ENCODE measurements at places on chromosomes 1 and 21.

DNA sequence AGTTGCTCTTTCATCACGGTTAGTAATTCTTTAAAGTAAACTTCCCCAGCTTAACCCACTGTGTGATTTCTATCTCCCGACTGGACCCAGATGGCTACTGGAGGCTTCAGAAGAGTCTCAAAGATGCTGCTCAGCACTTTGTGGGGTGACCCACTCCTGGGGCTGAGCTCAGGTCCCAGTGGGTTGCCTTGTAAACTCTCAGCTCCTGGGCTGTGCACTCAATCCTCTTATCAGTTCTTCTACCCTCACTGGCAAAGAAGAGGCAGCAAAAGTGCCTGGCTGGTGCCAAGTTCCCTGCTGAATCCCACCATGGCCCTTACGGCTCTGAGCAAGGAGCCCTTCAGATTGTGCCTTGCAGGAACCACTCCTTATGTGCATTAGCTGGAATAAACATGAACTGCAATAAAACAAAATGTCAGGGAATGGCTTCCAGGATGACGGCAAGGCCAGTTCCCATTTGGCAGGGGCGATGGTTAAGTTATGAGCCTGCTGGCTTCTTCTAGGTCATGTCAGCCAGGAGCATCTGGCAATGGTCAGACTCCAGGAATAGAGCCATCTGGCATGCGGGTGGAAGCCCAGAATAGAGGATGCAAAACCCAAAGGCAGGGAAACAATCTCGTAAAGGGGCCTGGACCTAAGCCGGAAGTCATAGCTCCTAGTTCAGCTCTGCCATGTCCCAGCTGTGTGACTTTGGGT, 6.8 kb downstream of the MYOC start:
- peak; percentile 57 for DNase-seq

DNA sequence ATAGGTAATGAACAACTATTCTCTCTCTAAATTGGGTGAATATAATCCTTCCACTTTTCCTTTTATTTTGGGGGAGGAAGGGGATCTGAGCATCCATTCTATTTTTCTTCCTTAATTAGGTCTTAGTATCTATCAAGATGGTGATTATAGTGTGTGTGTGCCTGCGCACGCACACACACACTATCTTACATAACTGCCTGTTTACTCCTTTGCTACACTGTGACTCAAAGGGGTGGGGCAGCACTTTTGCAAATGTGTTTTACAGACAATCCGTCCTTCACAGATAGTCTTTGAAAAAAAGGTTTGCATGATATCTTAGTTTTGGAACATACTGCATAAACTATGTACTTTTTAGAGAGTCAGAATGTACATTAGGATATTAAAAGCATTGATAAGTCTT, 191.5 kb downstream of the SDCCAG8 start:
- no peak for DNase-seq

- no peak for DNase-seq
Observed at GRCh38 chr1:109479311-109479710, 4.4 kb upstream of the ATXN7L2 start.

GRCh38 chr1:227556288-227556687, 7.1 kb upstream of the ZNF678 start:
- DNase-seq: no peak

- no peak for DNase-seq
Observed at GRCh38 chr1:63753591-63753990, 20.2 kb upstream of the ROR1 start.

GRCh38 chr1:53334312-53334711, 6.4 kb upstream of the LRP8 start:
- no peak for DNase-seq

DNA sequence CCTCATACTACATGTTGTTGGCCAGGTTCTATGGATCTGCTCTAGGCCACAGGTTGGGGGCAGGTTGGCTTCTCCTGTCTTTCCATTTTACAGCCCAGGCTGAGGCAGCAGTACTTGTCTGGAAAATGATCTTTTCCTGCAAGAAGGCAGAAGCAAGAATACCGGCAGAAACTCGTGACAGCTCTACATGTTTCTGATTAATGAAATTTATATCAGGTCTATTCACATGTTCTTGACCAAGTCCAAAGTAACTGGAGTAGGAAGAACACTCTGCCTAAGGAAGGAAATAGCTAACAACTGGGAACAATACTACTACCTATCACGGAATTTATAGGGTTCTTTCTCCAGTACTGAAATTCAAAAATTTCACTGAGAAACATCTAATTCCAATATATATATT, 98.3 kb downstream of the PLPPR5 start:
- DNase-seq: no peak

DNA sequence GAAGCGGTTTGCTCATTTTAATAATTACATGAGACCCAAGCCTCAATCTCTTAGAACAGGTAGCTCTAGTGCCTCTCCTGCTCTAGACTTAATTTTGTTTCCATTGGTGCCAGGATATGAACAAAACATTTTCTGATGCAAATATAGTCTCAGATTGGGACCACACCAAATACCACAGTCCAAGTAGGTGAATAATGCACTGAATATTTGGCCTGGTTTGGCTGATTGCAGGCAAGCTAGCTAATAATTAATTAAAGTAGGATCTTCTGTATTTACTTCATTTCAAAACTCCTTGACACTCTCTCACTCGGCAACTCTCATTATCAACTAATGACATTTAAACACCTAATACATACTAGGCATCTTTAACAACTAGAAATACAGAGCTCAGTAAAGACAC, 219.6 kb downstream of the LTN1 start:
- no peak for DNase-seq

DNA sequence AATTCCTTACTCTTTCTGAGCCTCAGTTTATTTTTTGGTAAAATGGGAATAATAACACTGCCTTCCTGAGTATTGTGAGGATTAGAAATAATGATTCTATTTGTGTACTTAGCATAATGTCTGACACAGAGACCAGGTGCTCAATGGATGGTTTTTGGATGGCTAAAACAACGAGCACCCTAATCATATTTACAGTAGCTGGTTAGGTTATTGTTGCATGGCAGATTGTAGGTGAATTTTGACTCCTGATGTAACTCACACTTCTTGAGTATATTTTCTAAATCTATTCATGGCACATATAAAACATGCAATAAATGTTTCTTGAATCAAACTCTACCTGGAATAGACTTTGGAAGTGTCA, 11.9 kb upstream of the DUSP10 start:
- no peak for DNase-seq

DNA sequence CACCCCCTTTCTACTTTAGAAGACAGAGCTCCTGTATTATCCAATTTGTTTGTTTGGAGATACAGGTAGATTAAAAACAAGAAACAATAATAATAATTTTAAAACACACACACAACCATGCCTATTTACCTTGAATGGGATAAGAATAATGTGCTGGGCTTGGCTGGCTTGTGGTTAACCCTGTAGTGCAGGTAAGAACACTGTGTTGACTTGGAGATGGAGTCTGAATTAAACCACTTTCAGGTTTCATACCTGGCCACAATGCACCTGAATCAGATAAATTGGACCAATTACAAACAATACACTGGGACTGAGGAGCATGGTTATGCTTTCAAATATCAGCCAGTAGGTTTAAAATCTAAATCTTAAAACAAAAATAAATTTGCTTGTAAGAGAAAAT, 60.8 kb downstream of the EYA3 start:
- no peak for DNase-seq

- DNase-seq: no peak
Observed at GRCh38 chr21:40457741-40458140, 389.2 kb downstream of the DSCAM start.

GRCh38 chr1:181036107-181036836, 2.5 kb downstream of the MR1 start:
- DNase-seq: no peak

DNA sequence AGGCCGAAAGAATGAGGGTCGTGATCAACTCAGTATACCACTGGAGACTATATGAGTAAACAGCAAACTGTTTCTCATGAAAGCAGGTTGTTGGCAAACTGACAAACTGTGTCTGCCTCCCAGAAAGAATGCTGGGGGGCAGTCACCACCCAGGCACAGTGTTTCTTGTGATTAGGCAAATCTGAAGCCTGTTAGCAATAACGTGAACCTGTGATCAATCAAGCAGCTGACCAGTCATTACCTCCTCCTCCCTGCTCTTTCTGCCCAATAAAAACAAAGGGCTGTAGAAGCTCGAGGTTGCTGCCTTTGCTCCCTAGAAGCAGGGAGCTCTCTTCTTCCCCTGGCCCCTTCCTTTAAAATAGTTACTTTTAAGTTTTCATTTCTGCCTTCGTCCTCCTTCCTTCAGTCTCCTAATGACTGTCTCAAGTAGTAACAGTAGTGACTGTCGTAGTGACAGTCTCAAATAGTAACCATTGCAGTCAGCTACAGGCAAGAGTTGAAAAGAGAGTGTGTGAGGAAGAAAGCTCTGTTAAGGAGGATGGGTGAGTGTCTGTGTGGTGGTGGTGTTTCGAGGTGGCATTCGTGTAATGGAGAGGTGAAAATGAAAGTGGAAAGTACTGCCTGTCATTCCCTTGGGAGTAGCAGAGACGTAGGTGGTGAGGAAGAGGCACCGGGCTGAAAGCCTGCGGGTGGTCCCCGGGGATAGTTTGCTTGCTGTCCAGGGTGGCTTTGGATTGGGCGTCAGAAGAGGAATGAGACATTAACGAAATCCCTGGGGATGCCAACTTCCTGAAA, 14.5 kb downstream of the HHAT start:
- no peak for DNase-seq

DNA sequence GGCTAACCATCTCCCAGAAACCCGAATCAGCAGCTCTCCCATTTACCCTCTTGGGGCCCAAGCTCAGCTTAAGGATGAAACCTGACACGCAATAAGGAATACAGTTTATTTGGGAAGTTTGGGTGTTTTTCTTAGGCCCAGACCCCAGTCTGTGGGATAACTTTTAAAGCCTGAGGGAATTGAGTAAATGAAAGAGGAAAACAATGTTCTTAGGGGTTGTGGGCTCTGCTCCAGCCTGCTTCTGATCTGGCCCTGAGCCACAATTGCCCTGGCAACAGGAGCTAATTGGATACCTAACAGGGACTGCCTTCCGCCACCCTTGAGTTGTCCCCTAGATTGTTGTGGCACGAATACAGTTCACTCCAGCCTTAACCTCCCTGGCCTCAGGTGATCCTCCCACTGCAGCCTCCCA, 20.1 kb downstream of the DYRK3 start:
- no peak for DNase-seq

DNA sequence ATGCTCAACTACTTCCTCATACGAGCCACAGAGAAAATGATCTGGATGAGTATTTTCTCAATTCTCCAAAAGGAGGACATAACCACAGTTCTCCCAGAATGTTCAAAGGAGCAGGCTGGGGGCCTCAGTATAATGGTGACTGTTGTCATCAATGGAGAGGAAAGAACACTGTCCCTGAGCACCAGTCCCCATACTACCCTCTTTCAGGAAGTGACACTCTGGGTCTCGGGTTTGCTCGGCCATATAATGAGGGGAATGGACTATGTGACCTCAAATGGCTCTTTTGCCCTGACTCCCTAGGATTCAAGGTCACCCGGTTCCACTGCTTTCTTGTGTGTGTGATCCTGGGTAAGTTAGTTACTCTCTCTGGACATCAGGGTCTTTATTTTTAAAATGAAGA, 22.8 kb downstream of the SLC9A1 start:
- DNase-seq: no peak

DNA sequence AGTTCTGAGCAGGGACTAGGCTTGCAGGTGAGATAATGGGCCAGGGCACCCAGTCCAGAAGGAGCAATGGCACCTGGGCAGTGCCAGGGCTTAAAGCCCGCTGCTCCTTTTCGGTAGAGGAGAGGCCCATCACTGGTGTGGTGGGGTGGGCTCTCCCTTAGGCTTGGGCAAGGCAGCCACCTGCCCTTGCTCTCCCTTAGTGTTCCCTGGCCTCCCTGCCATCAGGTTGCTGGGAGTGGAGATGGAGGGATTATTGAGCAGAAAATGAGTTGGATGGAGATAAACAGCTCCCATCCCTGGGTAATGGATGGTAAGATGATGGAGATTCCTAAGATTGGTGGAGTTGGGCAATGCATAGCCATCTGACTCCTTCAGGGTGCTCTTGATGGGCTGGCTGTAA, 7.9 kb downstream of the MYOG start:
- no peak for DNase-seq

GRCh38 chr1:107378866-107379265, 238.0 kb downstream of the NTNG1 start:
- DNase-seq: no peak

DNA sequence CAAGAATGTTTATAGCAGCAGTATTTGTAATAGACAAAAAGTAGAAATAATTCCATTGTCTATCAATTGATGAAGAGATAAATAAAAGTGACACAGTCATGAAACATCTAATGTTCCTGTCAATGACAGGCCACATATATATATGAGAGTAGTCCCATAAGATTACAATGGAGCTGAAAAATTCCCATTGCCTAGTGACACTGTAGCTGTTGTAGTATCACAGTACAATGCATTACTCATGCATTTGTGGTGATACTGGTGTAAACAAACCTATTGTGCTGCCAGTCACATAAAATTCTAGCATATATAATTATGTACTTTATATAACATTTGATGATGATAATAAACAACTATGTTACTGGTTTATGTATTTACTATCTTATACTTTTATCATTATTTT, 141.9 kb upstream of the LYPLAL1 start:
- no peak for DNase-seq

DNA sequence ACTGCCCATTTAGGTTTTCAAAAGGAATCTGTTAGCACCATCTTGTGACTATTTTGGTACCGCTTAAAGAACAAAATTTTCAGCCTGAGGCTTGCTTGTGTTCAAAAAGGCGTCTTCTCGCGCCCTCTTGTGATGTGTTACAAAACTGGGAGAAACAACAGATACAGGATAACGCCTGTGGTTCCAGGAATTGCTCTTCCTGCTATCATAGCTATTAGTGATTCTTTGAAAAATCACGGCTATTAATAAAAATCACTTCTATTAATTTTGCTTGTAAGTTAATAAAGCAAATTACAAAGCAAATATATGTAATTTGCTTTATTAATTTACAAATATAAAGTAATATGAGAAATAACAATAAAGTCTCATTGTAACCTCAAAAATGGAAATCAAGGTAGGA, 82.2 kb upstream of the ABCD3 start:
- DNase-seq: peak; percentile 92

DNA sequence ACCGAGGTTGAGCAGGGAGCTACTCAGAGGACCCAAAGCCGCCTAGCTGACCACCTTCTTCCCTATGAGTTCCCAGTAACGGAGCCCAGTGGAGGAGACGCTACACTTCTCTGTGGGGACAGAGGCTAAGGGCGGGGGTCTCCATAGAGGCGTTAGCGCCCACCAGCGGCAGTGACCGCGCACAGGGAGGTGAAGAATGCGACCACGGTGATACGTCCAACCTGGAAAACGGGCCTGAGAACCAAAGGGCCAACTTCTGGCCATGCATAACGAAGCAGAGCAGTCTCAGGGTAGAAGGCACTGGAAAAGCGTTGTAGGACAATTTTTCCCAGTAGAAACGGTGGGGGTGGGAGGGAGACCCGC, 400 bp upstream of the COG2 start:
- no peak for DNase-seq

DNA sequence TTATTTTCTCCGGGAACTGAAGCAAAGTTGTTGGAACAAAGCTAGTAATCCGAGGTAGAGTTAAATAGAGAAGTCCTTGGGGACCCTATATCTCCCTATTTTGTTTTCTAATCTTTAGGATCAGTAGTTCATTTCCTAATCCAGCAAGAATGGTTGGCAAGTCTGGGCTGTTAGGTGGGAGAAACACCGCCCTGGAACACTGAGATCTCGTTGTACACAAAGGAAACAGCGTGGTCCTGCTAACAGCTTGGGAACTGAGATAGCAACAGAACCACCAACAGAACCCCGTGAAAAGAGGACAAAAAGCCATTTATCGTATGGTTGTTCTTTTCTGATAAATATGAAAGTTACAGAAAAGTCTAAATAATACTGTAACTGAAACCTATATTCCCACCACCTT, 121.9 kb upstream of the CDC42BPA start:
- DNase-seq: peak; percentile 56

Measured in Ammon's horn (tissue), 1 donor.